ENCODE measurements at places on chromosomes 5 and 9. TPM values are rescaled to one million over a fixed set of nuclear protein-coding genes. Genes with fewer than 3 reads are reported as not detected.

The ANGPTL2 gene
- total RNA-seq = 0.93 TPM

The CYSTM1 gene
- 15.6 TPM for total RNA-seq

The MED27 gene
- 4.6 TPM for total RNA-seq

The TBC1D13 gene
- 11.7 TPM for total RNA-seq

The SLC36A3 gene
- total RNA-seq = not detected

The CCDC183 gene
- total RNA-seq = 1.8 TPM

The PCDHGA12 gene
- 1.9 TPM for total RNA-seq

The TAF11L4 gene
- not detected for total RNA-seq

The PCDHB8 gene
- total RNA-seq = 0.08 TPM

The ZBTB43 gene
- 7.1 TPM for total RNA-seq

- DNase-seq = no peak
Observed at GRCh38 chr9:109780453-109781033, 545 bp downstream of the PALM2AKAP2 start.

DNA sequence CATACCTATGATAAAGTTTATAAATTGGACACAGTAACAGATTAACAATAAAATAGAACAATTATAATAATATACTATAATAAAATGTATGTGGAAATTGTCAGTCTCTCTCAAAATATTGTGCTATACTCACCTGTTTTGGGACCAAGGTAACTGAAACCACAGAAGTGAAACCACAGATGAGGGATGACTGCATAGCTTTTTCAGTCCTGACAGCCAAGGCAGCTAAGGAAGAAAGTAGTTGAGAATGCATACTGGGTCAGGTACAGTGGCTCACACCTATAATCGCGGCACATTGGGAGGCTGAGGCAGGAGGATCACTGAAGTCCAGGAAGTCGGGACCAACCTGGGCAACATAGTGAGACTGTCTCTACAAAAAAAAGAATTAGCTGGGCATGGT, 8.9 kb downstream of the SRP19 start:
- DNase-seq = no peak

GRCh38 chr5:94385767-94386166, 232.6 kb downstream of the KIAA0825 start:
- DNase-seq = no peak

- DNase-seq = no peak
Observed at GRCh38 chr5:161058781-161059180, 206.8 kb upstream of the ATP10B start.

GRCh38 chr5:98767581-98767980, 5.9 kb upstream of the RGMB start:
- DNase-seq = no peak

DNA sequence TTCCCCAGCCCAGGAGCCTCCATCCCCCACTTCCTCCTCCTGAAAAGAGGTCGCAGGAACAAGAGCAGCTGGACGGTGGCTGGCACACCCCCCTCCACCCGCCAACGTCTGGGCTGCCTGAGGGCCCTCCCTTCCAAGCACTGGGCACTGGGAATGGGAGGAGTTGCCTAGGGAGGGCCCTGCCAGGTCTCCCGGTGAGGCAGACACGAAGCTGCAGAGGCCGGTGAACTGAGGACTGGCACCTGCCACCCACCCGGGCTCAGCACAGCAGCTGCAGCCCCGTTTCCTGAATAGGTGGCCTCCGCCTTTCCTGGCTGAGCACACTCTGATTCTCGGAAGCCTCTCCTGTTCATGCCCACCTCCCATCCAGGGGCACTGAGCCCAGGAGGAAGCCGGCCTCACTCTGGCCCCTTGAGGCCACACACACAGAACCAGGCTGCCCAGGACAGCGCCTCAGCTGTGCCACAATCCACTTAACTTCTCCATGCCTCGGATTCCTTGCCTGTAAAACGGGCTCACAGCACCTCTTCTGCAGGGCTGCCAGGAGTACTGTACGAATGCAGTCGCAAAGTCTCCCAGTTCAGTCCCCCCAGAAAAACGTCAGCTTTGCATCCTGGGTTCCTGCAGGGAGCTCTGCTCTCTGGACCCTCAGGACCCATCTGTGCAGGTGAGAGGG, 1.3 kb downstream of the NPDC1 start:
- DNase-seq = no peak

DNA sequence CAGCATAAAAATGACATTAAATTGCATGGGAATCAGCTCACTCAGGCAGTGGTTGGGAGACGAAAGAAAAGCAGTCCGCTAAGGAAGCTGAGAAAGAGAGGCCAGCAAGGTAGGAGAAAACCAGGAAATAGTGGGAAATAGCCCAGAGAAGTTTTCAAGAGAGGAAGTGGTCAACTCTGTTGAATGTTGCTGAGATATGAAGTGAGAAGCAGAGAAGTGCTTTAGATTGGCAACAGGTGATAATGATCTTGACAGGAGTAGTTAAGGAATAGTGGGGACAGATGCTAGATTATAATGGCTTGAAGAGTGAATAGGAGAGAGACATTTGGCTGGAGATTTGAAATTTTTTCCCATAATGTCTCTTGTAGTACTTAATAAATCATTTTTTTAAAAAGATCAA, 30.8 kb downstream of the CNTRL start:
- DNase-seq = no peak

DNA sequence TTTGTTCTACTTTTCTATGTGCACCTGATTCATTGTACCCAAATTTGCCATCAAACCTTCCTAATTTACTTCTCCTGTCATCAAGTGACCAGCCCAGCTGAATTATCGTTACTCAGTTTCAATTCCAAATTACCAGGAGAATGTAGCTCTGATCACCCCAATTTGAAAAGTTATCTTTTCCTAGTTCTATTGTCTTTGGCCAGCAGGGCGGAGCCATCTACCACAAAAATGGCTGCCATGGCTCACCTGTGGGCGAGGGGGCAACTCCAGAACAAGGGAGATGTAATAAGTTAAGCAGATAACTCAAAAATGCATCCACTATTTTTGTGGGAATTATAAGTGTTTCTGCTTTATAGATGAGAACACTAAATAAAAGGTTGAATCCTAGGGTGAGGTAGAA, 133.8 kb upstream of the MOCS2 start:
- no peak for DNase-seq

DNA sequence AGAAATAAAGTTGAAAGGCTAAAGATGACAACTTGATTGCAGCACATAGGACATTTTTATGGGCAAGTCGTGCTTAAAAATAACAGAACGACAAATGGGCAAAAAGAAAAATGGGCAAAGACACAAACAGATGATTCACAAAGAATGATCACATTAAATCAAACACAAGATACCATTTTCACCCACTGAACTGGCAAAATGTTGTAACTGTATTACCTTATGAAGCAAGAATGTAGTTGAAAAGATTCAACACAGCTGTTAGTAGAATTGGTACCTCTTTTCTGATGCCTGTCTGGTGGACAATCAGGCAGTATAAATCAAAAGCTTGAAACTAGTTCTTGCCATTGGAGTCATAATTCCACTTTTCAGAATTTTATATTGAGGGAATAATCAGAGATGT, 81.0 kb upstream of the PALM2AKAP2 start:
- DNase-seq = no peak

DNA sequence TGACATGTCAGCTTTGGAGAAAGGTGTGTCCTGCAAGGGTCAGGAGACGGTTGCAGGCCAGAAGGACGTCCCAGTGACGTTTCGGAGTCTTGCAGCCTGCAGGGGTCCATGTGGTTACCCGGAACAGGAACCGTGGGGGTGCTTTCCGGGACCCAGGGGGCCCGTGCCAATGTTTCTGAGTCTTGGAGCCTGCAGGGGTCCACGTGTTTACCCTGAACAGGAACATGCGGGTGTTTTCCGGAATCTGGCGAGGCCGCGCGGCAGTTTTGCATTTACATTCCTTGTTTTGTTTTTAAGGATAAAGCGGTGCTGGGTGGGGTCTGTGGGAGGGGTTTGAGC, 30.6 kb downstream of the NKD2 start:
- DNase-seq = no peak

DNA sequence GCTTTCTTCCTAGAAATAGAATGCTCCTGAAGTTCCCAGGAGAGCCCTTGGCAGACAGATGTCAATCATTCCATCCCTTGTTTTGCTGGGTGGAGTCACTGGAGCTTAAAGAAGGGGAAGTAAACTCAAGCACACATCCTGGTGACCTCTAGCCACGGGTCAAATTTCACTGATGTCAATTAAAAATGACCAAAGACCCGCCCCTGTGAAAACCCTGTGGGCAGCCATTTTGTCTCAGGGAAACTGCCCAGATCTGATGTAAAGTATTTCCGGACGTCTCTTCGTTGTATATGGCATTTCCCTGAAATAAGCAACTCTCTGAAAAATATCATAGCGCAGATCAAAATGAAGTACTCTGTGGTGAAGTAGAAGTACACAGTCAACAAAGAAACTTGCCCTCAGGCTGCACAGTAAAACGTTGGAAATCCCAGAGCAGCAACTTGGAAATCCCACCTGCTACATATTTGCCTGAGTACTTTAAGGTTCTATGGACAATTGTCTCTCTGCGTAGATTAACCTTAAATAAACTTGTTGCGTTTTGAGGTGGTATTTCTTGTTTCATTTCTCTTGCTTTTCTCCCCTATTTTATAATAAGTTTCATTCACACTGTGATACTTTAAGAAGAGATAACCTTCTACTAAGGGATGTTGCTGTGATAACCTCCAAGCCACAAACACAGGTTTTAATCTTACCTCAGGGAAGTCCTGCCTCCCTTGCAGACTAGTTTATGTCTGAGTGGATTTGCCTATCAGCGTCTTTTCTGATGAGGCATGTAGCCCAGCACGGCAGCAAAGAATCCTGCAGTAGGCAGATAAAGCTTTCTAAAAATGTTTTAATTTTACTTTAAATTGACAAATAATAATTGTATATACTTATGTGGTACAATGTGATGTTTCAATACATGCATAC, 60.9 kb upstream of the PIP5K1B start:
- no peak for DNase-seq

DNA sequence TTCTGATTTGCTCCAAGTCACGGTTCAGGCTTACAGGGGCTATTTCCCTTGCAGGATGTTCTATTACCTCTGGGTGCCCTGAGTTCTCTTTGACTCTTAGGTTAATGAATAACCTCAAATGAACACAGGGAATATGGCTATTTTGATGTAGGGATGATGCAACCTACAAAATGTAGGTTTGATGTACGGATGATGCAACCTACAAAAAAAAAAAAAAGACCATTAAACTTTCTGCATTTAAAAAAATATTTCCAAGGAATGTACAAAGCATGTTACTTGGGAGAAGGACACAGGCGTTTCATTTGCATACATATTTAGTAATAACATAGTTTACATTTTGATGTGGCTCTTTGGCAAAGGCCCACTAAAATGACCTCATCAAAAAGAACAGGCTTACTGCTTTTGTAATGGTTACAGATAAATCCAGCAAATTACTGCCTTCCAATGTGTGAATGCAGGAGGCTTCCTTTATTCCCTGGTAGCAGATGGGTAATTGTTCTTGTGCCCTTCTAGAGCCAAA, 36.3 kb downstream of the ZNF474 start:
- DNase-seq = no peak

GRCh38 chr5:31359839-31360238, 166.4 kb downstream of the CDH6 start:
- DNase-seq = no peak

GRCh38 chr9:138063033-138063432, 185.5 kb downstream of the CACNA1B start:
- DNase-seq = no peak

- DNase-seq = no peak
Observed at GRCh38 chr9:18357321-18357720, 116.6 kb upstream of the ADAMTSL1 start.

GRCh38 chr5:6143523-6143922, 234.8 kb downstream of the MED10 start:
- no peak for DNase-seq

GRCh38 chr9:116312221-116312620, 158.6 kb downstream of the PAPPA start:
- DNase-seq = no peak

- DNase-seq = no peak
Observed at GRCh38 chr9:13351778-13352386, 72.4 kb upstream of the MPDZ start.

GRCh38 chr5:175353926-175354325, 90.1 kb downstream of the DRD1 start:
- no peak for DNase-seq

- no peak for DNase-seq
Observed at GRCh38 chr5:139984816-139985215, 58.3 kb downstream of the NRG2 start.

- DNase-seq = no peak
Observed at GRCh38 chr9:129327552-129328328, 149.7 kb upstream of the IER5L start.

- DNase-seq = no peak
Observed at GRCh38 chr9:801399-802071, 40.0 kb upstream of the DMRT1 start.

GRCh38 chr5:170510559-170510958, 6.7 kb downstream of the KCNIP1 start:
- no peak for DNase-seq

GRCh38 chr5:148952097-148952867, 110.6 kb downstream of the SH3TC2 start:
- DNase-seq = no peak

DNA sequence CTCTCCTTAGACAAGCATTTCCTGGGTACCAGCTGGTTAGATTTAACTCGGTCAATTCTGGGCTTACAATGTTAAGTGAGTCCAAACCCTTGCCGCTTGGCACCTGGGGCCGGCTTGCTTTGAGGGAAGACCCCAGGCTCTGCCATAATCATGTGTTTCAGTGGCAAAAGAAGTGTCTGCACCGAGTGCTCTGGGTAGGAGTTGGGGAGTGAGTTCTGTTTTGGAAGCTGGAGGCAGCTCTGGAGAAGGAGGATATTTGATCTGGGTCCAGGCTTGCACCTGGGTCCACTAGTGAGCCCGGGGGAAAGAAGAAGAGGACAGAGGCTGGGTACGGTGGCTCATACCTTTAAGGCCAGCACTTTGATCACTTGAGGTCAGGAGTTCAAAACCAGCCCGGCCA, 8.4 kb upstream of the OLFM1 start:
- DNase-seq = no peak

DNA sequence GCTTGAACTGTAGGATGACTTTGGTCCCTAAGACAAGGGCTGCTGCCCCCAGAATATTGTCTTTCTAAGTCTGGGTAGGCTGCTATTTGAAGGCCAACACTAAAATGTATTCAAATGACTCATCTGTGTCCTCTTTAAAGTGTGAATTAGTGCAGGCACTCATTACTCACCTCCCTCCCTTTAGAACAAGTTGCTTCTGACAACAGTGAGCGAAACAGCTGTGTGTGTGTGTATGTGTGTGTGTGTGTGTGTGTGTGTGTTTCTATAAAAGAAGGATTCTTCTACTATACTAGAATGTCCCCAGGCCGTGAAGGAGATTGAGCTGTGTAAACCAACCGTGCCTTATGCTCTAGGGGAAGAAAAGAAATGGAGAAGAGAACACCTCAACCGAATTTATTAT, 1337.2 kb downstream of the PTPRD start:
- no peak for DNase-seq

DNA sequence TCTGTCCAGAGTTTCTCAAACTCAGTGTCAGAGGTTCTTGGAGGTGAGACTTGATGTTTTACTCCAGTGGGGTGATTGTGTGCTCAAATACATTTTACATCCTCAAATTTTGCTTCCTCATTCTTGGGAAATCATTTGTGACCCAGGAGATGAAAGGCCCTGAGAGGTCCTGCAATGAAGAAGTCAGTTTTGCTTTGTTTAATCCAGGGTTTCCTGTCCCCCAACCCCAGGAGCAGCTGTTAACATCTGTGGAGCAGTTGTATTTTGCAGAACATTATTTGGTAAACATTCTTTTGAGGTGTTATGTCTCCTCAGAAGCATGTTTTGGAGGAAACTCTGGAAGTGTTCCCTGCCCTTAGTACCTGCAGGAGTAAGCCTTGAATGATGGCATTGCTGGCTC, 59.8 kb downstream of the DAB2IP start:
- no peak for DNase-seq

GRCh38 chr9:97468658-97469448, 32.6 kb upstream of the TMOD1 start:
- DNase-seq = peak; percentile 76
